ENCODE measurements at places on chromosomes 13 and 19.

DNA sequence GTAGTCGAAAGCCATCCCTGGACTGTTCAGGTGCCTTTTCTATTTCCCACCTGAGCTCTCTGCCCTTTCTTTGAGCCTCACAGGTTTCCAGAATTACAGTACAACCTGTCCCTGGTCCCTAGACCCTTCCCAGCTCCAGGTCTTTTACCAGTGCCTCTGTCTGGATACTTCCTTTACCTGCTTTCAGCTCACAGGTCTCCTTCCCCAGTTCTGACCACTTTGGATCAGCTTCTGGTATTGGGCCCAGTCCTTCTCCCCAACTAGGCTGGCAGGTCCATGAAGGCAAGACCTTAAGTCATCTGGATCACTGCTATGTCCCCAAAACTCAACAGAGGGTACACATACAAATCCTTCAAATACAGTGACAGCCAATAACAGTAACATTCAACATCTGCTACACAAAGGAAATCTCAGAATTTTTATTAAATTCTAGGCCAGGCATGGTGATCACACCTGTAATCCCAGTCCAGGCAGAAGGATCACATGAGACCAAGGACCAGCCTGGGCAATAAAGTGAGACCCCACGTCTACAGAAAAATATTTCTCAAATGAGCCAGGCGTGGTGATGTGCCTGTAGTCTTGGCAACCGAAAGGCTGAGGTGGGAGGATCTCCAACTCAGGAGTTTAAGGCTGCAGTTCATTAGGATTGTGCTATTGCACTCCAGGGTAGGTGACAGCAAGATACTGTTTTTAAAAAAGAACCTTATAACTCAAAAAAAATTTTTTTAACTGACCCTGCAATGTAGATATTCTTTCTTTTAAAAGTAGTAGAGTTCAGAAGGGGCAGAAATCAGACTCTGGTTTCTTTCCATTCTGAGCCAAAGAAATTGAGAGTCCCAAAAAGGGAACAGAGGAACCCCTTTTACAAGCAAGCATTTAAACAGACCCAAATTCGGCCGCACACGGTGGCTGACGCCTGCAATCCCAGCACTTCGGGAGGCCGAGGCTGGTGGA, 1.3 kb downstream of the RPS16 start:
- DNase-seq = no peak

- DNase-seq = no peak
Measured at GRCh38 chr13:32228330-32229041, 86.7 kb downstream of the ZAR1L start.

GRCh38 chr13:34847766-34848165, 94.3 kb upstream of the NBEA start:
- no peak for DNase-seq

- no peak for DNase-seq
Measured at GRCh38 chr13:104196611-104197010, 1130.4 kb upstream of the SLC10A2 start.

DNA sequence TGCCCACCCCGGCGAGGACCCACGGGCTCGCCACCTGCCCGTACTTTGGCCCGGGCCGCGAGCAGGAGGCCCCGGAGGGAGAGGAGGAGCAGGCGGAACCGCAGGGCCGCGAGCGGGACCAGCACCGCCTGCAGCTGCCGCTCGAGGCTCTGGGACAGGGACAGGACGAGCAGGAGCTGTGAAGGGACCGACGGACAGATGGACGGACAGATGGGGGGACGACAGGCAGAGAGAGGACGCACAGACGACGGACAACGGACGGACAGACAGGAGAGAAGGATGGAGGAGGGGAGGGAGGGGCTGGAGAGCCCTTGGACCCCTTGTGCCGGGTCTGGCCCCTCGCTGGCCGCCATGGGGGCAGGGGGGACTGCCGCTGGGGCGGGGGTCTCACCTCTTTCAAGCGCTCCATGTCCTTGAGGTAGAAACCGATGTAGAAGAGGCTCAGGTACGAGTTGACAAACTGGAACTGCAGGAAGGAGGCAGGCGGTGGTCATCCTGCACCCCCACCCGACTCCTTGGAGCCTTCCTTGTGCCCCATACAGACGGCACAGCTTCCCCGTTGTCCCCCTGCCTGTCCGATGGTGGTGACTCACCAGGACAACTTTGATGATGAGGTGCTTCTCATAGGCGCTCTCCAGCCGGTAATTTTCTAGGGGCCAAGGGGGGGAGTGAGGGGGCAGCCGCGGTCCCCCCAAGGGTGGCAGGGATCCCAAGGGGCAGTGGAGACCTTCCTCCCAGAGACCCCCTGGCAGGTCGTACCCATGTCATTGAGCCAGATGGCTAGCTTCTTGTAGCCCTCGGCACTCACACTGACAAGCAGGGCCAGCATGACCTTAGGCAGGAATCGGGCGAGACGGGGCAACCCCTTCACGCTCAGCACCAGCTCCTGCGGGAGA, 5.0 kb downstream of the ANO8 start:
- DNase-seq = no peak

DNA sequence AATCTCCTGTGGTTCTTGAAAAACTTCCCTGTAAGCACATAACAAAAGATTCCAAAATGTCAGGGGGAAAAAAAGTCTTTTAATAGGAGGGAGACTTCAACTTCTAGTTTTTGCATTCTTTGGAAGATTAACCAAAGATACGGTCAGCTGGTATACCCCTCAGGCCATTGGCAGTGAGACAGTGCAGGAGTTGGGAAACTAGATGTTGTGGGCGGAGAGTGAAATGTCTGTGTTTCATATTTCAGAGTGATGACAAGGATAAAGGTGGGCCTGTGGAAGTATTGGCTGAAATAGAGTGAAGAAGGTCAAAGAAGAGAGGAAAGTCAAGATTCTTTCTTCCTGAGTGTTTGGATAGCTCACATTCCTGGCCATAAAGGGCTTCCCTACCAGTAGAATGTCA, 40.8 kb downstream of the CYP2B6 start:
- no peak for DNase-seq

GRCh38 chr19:39413272-39413910, 922 bp downstream of the PLEKHG2 start:
- no peak for DNase-seq

DNA sequence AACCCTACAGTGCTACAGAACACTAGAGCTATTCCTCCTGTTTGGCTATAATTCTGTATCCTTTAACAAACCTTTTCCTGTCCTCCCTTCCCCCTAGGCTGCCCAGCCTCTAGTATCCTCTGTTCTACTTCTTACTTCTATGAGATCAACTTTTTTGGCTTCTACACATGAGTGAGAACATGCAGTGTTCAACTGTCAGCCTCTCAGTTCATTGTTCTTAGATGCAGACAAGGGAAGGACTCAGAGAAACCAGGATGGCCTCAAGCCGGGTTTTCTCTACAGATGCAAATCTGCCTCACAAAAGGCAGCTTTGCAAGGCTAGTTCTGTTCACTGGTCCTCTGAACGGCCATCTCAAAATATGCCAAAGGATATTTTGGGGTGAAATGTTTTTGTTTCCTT, 18.4 kb downstream of the AMER2 start:
- no peak for DNase-seq

GRCh38 chr19:8515317-8515716, 1.4 kb upstream of the ZNF414 start:
- DNase-seq = no peak

DNA sequence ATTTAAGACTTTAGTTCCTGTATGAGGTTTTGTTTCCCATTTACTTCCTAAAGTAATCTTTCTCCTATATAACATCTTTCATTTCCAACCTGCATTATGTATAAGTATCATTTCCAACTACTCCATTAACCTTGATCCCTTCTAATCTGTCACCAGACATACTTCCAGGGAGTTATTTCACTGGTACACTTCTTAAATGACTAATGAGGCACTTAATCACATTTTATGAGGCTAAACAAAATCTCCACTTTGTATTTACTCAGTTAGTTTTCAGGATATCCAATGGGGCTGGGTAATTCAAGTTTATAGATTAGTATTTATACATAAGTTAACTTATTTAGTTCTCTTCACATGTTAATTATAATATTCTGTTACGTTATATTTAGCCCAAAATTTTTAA, 634.7 kb downstream of the PCDH17 start:
- DNase-seq = no peak

DNA sequence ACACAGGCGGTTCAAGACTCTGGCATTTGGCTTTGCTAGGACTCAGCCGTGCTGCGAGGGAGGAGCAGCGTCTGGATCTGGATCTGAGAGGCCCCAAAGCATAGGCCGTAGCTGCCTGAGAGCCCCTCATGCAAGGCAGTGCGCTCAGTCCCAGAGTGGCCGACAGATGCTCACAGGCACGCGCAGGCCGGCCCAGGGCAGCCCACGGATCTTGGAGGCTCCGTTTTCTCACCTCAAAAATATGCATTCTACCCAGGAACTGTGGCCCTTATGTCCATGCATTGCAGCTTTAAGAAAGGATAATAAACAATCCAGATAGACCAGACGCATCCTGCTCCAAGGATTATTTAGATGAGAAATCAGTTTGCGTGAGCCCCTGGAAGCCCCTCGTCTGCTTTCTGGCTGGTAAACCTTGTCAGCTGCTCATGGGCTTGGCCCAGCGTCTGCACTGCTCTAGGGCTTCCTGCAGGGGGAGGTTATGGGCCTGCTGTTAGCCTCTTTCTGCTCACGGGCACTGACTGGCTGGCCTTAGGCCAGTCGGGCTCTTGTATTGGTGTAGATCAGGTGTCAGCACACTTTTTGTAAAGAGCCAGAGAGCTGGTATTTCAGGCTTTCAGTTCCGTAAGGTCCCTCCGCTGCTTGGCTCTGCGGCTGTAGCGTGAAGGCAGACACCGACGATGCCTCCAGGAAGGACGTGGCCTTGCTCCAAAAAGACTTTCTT, 24.2 kb downstream of the TEX29 start:
- DNase-seq = no peak

GRCh38 chr19:38656171-38656981, 8.9 kb downstream of the ACTN4 start:
- DNase-seq = no peak

DNA sequence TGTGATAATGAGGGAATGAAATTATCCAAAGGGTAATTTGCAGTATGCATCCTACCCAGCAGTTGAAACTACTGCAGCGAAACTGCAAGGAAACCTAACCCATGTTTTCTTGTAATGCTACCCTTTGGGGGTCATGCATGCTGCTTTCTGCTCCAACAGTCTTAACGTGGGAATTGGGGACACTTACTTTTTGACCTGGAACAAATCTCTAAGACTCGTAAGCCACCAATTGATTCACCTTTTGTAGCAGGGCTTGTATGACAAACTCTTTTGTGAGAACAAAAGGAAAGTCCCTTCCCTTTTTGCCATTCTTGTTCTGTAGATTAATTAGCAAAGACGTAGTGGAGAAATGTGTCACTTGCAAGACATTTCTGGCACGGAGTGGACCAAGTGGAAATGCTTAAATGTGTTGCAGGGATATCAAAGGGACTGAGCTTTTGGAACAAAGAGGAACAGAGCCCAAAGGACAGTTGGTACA, 27.4 kb downstream of the LRCH1 start:
- no peak for DNase-seq

GRCh38 chr19:541699-542098, 2.2 kb upstream of the GZMM start:
- no peak for DNase-seq

DNA sequence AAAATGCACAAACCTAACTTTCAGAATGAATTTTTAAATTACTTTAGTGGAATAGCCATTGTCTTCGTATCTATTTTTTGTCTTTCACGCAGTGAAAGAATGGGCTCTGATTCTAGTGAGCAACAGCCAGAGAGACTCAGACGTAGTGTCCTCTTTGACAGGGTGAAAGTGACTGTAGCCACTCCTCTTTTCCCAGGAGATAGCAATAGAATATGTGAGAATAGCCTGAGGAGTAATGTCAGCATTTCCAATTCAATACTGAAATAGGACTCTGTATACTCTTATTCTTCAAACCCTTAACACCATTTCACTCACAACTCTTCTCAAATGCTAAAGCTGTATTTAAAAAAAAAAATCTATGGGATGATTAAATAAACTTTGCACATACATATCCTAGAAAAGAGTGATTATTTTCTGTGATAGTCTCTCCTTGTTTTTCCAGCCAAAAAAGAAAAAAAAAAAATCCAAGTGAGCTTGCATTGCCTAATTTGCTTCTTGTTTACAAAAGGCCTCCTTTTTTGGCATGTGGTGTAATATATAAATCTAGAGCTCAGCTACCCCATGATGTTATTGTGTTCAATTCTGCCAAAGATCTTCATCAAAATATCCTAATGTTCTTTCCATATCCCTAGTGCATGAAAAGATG, 626.1 kb upstream of the SLITRK6 start:
- DNase-seq = no peak

DNA sequence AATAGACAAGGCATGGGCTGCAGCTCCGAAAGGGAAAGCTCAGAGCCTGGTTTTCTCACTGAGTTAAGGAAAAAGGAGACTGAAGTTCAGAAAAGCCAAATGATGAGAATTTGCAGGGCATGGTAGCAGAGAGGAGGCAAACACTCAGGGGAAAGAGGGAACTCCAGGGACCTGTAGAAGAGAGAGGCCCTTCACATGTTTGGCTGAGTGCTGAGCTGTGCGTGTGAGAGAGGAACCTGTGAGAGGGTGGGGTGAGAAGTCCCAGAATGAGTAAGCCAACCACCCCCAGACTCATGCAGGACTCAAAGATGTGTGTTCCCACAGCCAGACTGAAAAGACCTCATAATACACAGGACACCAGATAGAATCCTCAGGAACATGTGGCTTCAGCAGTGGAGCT, 2.8 kb upstream of the CRYL1 start:
- DNase-seq = no peak

DNA sequence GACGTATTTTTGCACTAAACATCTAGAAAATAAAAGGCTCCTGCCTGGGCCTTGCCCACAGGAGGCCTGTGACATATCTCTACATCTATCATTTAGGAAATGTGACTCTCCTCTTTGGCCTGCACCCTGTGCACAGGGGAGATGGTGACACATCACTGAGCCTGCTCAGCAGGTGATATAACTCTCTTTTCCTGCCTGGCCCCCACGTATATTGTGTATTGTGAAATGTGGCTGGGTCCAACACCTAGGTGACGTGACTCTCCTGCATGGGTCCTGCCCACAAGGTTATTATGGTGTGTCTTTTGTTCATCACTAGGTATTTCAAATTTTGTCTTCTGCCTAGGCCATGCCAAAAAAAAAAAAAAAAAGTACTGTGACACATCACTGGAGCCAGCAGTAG, 61.4 kb upstream of the ZNF724 start:
- no peak for DNase-seq

GRCh38 chr13:81394640-81395039, 1053.7 kb upstream of the SPRY2 start:
- DNase-seq = no peak
